Activated T-cell treated with anti-CD3 and anti-CD28 coated beads, Interleukin-2, amount 50 U/mL, for 72 hours (primary cell): ENCODE measurements at places on chromosomes 5 and 9.

DNA sequence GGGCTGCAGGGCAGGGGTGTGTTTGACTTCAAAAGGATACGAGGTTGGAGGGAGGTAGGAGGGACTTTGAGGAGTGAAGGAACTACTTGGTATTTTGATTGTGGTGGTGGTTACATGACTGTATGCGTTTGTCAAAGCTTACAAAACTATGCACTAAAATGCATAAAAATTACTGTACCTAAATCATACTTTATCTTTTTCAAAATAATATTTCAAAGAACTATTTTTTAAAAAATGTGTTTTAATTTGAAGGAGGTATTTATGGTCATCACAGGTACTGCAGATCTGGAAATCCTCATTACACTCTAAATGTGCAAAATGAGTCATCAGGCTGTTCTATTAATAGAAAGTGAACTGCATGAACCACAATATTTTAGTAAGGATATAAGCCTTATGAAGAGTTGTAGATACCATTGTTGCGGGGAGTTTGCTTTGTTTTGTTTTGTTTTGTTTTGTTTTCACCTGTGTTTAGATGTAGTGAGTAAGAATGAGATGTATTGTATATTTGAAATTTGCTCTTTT is 116.9 kb downstream of the ARRDC3 start:
- H3K27ac ChIP-seq: no peak overlapping the region
- DNase-seq: no peak
- H3K4me3 ChIP-seq: no peak overlapping the region
- peaks cover 28% of the 10 kb centered on the region for H3K4me1 ChIP-seq
- H3K36me3 ChIP-seq: no peaks in the 10 kb centered on the region

GRCh38 chr9:135023786-135024405 is 63.6 kb upstream of the OLFM1 start:
- no peak overlapping the region for H3K27ac ChIP-seq
- peaks cover 10% of the 10 kb centered on the region for H3K27me3 ChIP-seq
- H3K36me3 ChIP-seq: no peaks in the 10 kb centered on the region
- no peak overlapping the region for H3K4me3 ChIP-seq
- no peak for DNase-seq
- H3K4me1 ChIP-seq: no peaks in the 10 kb centered on the region

DNA sequence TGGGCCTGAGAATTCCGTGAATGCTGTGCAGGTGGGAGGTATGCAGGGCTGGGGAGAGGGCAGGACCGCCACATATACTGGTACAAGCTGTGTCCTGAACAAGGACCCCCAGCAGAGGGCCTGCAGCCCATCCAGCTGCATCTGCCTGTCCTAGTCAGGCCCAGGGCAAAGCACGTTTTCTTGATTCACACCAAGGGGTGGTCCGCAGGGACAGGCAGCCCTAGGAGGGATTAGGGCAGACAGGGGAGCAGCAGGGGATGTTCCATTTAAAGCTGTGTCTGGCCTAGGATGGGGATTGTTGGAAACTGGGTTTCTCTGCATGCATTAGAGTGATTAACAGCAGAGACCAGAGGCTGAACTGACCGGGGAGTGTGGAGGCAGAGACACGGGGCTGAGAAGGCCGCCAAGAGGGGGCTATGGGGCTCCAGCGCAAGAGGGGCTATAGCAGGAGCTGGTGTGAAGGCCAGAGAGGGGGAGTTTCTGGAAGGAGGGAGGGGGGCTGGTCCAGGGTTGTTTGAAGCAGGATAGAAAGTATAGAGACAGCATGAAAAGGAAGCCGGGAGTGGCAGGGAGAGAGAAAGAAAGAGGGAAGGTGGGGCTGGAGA is 2.7 kb downstream of the GRM6 start:
- H3K27me3 ChIP-seq: peaks cover 41% of the 10 kb centered on the region
- H3K4me1 ChIP-seq: no peaks in the 10 kb centered on the region
- no peaks in the 10 kb centered on the region for H3K36me3 ChIP-seq
- no peak overlapping the region for H3K27ac ChIP-seq
- no peak for DNase-seq

GRCh38 chr5:2802693-2803365 is 51.4 kb upstream of the IRX2 start:
- H3K4me1 ChIP-seq: no peaks in the 10 kb centered on the region
- H3K27me3 ChIP-seq: no peaks in the 10 kb centered on the region
- no peaks in the 10 kb centered on the region for H3K36me3 ChIP-seq
- no peak overlapping the region for H3K4me3 ChIP-seq
- H3K27ac ChIP-seq: no peak overlapping the region
- no peak for DNase-seq

GRCh38 chr5:95988094-95988493 is 26.4 kb upstream of the ELL2 start:
- no peak for DNase-seq
- H3K4me1 ChIP-seq: no peaks in the 10 kb centered on the region
- H3K36me3 ChIP-seq: no peaks in the 10 kb centered on the region
- no peaks in the 10 kb centered on the region for H3K27me3 ChIP-seq

DNA sequence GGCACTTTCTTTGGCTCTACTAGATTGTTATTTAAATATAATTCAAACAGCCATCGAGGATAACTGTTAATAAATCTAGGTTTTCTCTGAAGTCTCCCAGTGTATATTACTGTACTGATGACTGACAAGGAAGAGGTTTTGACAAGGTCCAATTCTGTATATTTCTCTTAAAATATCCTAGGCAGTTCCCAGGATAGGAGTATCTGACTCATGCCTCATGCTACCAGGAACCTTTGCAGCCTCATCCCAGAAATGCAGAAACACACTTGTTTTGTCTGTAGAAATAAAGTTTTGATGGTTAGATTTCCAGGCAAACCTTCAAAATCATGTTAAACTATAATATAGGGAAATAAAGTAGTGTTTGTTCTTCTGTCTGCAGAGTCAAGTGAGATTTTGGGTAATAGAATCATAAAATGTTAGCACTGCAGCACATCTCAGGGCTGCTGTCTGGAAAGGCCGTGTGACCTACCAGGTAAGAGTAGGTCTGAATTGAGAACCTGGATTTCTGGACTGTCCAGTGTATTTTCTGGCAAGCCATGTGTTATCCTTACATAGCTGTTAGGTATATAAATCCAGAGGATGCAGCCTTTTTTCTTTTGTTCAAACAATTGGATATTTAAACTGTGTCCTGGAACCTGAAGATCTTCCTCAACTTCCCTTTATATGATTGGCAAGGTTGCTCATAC is 8.3 kb downstream of the UBE2D2 start:
- H3K4me3 ChIP-seq: peak overlapping the region; percentile 53
- H3K27ac ChIP-seq: peak overlapping the region; percentile 82
- no peak for DNase-seq
- no peaks in the 10 kb centered on the region for H3K27me3 ChIP-seq

DNA sequence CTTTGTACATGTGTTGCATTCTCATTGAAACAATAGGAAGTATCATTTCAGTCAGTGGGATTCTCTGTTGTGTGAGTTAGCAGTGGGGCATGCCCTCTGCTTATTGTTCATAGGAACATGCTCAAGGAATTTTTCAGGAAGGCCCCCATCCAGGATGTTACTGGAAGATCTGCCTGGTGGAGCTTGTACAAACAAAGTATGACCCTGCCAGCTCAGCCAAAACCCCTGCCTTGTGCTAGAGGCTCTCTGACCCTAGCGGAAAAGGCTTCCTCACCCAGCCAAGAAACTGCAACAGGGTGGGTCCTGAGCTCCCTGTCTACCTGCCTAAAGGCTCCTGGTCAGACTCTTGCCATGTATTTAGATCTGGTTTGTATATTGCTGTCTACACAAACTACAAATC is 43.2 kb downstream of the MRRF start:
- no peak overlapping the region for H3K4me3 ChIP-seq
- H3K36me3 ChIP-seq: peaks cover 14% of the 10 kb centered on the region
- no peak overlapping the region for H3K27ac ChIP-seq
- no peaks in the 10 kb centered on the region for H3K27me3 ChIP-seq
- H3K4me1 ChIP-seq: no peaks in the 10 kb centered on the region

GRCh38 chr5:8958602-8959001 is 587.3 kb downstream of the SEMA5A start:
- no peak overlapping the region for H3K4me3 ChIP-seq
- no peaks in the 10 kb centered on the region for H3K36me3 ChIP-seq
- no peak for DNase-seq
- no peaks in the 10 kb centered on the region for H3K4me1 ChIP-seq
- no peaks in the 10 kb centered on the region for H3K27me3 ChIP-seq

DNA sequence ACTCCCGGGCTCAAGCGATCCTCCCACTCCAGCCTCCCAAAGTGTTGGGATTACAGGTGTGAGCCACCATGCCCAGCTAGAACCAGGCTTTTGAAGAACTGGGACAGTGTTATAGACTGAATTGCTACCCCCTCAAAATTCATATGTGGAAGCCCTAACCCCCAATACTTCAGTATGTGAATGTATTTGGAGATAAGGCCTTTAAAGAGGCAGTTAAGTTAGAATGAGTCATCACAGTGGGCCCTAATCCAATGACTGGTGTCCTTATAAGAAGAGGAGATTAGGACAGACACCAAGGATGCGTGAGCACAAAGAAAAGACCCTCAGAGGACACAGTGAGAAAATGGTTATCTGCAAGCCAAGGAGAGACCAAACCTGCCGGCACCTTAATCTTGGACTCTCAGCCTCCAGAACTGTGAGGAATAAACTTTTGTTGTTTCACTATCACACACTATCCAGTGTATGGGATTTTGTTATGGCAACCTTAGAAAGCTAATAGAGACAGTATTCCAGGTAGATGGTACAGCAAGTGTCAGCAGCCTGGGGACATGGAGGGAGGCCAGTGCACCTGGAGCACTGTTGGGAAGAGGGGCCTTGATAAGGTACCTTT is 31.4 kb upstream of the ERGIC1 start:
- no peak overlapping the region for H3K27ac ChIP-seq
- no peak overlapping the region for H3K4me3 ChIP-seq
- no peaks in the 10 kb centered on the region for H3K27me3 ChIP-seq
- DNase-seq: no peak
- H3K36me3 ChIP-seq: no peaks in the 10 kb centered on the region

DNA sequence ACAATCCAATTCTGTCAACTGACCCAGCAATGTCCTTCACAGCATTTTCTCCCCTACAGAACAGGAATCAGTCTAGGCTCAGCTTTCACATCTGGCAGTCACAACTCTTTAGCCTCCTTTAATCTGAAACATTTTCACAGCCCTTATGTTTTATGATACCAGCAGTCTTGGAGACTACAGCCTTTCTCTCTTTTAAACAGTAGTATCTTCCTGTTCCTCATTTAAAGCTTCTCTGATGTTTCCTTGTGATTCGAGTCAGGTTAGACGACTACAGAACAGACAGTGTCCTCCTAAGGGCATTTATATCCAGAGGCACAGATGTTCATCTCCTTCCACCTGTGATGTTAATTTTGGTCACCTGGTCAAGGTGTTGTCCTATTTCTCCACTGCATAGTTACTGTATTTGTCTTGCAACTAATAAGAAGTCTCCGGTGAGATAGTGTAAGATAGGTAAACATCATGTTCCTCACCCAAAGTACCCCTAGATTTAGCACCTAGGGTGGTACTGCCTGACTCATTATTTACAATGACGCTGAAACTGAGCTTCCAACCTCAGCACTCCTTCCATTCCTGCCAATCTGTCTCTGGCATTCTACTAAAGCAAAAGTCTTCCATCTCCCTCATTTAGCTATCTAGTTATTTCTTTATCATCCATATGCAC is 20.7 kb downstream of the TTC39B start:
- no peak overlapping the region for H3K27ac ChIP-seq
- peaks cover 31% of the 10 kb centered on the region for H3K4me1 ChIP-seq
- no peaks in the 10 kb centered on the region for H3K27me3 ChIP-seq
- H3K4me3 ChIP-seq: no peak overlapping the region

GRCh38 chr5:173736374-173736773 is 119.9 kb upstream of the BOD1 start:
- DNase-seq: no peak
- no peaks in the 10 kb centered on the region for H3K36me3 ChIP-seq
- H3K4me1 ChIP-seq: no peaks in the 10 kb centered on the region

DNA sequence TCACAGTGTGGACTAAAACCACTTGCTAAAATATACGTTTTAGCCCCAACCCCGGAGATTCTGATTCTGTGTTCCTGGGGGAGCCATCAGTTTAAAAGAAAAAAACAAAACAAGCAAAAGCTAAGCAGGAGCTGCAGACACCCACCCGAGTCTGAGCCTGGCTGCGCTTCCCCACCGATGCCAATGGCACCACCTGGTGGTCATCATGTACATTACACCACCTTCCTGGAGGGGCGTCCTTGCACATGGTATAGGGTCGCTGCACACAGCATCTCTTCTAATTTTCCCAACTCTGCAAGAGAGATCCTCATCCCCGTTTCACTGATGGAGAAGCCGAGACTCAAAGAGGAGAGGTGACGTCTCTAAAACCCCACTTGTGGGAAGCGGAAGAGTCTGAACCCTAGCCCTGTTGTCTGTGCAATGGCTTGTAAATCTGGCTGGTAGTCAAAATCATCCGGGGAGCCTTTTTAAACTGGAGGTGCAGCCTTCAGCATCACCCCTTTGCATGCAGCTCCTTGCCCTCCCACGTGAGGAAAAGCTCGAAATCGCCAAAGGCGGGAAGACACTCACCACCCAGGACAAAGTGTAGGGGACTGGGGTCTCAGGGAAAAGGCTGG is 23.1 kb upstream of the CNOT6 start:
- no peak overlapping the region for H3K27ac ChIP-seq
- DNase-seq: peak; percentile 66
- H3K36me3 ChIP-seq: no peaks in the 10 kb centered on the region
- peaks cover 6% of the 10 kb centered on the region for H3K4me1 ChIP-seq
- H3K27me3 ChIP-seq: peaks cover 10% of the 10 kb centered on the region

GRCh38 chr9:91379426-91379825 is 17.7 kb upstream of the AUH start:
- no peak for DNase-seq
- H3K4me1 ChIP-seq: peaks cover 16% of the 10 kb centered on the region
- H3K4me3 ChIP-seq: no peak overlapping the region
- peaks cover 3% of the 10 kb centered on the region for H3K36me3 ChIP-seq
- no peak overlapping the region for H3K27ac ChIP-seq
- peaks cover 47% of the 10 kb centered on the region for H3K27me3 ChIP-seq

DNA sequence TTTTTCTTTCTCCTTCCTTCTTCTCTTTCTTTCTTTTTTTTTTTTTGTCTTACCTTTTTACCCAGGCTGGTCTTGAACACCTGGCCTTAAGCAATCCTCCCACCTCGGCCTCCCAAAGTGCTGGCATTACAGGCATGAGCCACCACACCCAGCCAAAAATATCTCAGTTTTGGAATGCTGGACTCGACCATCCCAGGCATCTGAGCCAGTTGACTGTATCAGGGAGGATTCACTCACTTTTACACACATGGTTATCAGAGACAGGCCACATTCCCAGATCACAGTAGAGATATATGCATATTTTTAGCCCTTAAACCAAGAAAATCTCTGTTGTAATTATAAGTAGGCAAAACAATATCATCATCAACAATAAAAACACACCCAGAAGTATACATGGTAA is 21.9 kb downstream of the NIM1K start:
- no peak overlapping the region for H3K27ac ChIP-seq
- DNase-seq: no peak
- H3K36me3 ChIP-seq: peaks cover 2% of the 10 kb centered on the region
- H3K4me1 ChIP-seq: no peaks in the 10 kb centered on the region

DNA sequence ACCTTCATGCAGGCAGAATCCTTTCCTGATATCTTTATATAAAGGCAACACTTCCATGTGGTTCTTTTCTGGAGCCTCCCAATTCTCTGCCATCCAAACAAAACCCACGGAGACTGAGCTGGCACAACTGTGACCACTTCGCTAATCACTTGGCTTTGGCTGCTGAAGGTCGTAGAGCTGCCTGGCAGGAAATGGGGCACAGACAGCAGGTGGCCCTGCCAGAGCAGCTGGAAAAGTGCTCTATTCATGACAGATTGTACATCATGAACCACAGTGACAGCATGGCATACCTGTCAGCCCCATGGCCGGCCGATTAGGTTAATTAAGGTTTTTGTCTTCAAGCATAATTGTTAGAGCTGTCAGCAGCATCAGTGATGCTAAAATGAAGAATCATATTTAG is 141.9 kb upstream of the ANKRD55 start:
- no peaks in the 10 kb centered on the region for H3K4me1 ChIP-seq
- H3K36me3 ChIP-seq: peaks cover 8% of the 10 kb centered on the region
- no peak overlapping the region for H3K4me3 ChIP-seq
- no peak overlapping the region for H3K27ac ChIP-seq
- no peak for DNase-seq
